ENCODE measurements at places on chromosomes 4 and X. TPM values are rescaled to one million over a fixed set of nuclear protein-coding genes. Genes with fewer than 3 reads are reported as not detected.
A peak's percentile ranks its signal among the peaks of the same experiment; 100 is the strongest.

Gene TMEM271
- not detected for total RNA-seq

Gene RNF128
- 0.43 TPM for total RNA-seq

GRCh38 chr4:89055157-89056080 is 1.6 kb downstream of the FAM13A start:
- DNase-seq: no peak

DNA sequence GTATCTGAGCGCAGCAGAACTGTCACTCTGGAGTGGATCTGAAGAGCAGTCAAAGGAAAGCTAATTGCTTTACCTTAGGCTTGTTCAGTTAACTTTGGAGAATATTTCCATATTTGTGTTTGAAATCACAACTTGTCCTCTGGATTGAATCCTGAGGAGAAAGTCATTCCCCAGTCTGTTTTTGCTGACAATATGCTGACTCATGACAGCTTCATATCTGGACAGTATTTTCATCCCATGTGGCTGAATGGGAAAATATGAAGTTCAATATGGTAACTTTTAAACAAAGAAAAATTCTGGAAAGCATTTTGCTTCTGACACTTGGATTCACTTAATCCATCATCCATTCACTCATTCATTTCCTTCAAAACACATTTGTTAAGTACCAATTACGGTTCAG is 46.3 kb upstream of the MAGEC3 start:
- DNase-seq: peak; percentile 0

- DNase-seq: peak; percentile 78
These were observed 6.0 kb upstream of the SH3TC1 start for GRCh38 chr4:8192748-8193738.

Measured in fibroblast of villous mesenchyme (primary cell).